ENCODE measurements at places on chromosomes 1 and 21.

- no peak for DNase-seq
Measured at GRCh38 chr1:203690730-203691129, 64.1 kb downstream of the ATP2B4 start.

DNA sequence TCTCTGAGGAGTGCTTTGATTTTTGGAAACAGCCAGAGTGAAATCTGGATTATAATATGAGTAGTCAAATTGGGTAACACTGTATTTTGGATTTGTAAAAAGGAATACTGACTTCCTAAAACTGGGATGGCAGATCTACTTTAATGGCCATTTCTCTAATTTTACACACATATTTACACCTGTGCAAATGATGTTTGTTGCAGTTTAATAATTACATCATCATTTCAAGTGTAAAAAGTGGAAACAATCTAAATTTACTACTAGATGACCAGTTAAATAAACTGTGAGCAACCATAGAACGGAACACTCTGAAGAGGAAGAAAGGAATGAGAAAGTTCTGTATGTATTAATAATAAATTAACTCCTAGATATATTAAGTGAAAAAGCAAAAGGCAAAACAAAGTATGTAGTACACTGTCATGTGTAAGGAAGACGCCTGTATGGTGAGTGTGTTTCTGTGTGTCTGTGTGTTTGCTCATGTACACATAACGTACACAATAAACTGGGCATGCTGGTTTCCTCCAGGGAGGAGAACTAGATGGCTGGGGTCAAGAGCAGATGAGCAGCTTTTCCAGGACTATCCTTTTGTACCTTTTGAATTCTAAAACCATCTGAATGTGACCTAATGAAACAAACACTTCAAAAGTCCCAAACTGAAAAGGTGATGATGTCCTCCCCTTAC, 2.9 kb upstream of the RHEX start:
- DNase-seq, result no peak

- no peak for DNase-seq
Measured at GRCh38 chr1:41118645-41119044, 97.1 kb upstream of the SLFNL1 start.

DNA sequence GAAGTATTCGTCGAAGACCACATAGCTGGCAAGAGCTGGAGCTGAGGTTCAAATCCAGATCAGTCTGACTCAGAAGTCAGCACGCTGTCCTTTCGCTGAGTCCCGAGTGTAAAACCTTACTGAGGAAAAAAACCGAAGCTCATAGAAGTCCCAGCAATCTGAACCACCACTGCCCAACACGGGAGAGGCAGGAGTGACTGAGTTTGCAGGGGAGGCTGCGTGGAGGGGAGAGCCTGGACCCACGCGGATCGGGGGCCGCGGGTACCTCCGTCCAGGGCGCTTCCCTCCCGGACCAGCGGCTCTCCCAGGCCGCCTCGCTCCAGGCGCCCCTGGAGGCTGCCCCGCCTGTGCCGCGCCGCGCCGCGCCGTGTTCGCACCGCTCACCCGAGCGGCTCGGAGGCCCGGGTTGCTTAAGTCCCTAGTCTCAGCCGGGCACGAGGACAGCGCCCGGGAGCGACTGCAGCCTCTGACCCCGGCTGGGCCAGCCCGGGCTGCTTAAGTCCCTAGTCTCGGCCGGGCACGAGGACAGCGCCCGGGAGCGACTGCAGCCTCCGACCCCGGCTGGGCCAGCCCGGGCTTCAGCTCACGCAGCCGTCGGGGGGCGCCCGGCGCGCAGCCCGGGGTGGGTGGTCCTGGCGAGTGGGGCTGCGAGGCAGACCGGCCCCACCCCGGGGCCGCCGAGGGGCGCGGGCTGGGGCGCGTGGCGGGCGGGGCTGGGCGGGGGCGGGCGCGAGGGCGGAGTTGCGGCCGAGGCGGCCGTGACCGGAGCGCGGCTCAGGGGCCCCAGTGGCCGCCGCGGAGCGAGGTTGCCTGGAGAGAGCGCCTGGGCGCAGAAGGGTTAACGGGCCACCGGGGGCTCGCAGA, at the start of gene ADAMTSL4:
TSS of gene ADAMTSL4 (plus strand) at position 777 of the 864 bp plus-strand sequence. CDS start 2,881 bp downstream, outside the sequence.
- DNase-seq, result no peak

GRCh38 chr1:209497729-209498128, 85.8 kb upstream of the CAMK1G start:
- no peak for DNase-seq

DNA sequence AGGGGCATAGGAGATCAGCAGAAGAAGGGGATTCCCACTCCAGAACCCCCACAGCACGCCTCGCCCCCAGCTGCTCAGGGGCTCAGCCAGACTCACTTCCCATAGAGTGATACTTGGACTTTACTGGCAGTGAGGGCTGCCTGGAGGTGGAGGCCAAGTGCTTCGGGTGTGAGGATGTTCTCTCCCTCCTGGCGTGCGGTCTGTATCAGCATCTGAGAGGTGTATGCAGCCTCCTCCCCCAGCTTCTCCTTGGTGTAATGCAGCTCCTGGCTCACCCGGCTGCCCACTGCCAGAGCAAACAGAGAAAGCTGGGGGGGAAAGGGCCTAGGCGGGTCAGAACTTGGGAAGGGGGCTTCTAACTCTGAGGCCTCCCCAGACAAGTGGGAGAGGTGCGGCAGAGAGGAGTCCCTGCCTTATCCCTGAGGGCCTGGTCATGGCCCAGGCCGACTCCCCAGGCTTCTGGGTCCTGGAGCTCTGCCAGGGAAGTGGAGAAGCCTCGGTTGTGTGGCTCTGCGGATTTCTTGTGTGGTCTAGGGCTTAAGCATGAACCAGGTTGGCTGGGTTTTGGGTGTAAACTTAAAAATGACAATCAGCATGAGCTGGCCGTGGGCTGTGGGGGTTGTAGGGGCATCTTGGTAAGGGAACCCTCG, 10.9 kb downstream of the PTCH2 start:
- DNase-seq, result no peak

DNA sequence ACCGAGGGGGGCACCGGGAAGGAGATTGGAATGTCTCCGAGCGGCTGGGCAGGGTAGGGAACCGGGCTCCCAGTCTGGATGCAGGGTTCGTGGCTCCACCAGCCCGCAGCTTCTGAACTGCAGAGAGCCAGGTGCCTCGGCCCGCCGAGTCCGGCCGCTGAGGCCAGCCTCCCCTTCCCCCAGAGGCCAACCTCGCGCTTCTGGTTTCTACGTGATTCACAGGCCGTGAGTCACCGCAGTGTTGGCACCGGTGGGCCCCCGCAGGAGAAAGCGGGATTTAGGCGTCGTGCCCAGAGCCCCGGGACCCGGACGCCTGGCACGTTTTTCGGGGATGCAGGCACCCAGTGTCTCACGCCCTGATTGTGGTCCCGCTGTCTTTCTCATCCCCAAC, 458 bp downstream of the CRABP2 start:
- peak; percentile 11 for DNase-seq

- no peak for DNase-seq
Measured at GRCh38 chr1:119075614-119076013, 64.8 kb downstream of the WARS2 start.
